ENCODE measurements at places on chromosomes 6 and 20.

DNA sequence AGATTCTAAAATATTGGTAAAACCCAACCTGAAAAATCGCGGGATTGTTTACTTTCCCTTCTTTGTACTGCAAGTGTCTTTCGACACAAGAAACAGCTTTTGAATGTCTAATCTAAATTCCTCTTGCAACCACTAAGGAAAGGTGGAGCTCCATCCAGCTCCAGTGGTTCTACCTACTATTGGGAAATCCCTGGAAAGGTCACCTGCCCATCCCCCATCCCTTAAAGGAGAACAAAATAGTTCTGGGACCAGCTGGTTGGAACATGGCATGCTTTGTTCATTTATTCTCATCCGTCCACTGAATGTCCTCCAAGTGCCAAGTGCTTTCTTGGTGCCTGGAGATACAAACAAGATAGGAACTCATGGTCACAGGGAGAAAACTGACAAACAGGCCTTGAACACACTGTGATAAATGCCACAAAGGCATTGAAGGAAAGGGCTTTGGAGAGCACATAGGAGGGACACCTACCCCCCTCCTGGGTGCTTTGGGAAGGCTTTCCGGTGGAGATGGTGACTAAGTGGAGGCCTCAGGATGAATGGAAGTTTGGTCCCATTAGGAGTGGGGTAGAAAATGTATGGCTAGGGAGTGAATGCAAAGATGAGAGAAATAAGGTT, 2.3 kb upstream of the CITED2 start:
- DNase-seq = no peak

GRCh38 chr6:83183082-83183828, 9.8 kb downstream of the PGM3 start:
- no peak for DNase-seq

- no peak for DNase-seq
Observed at GRCh38 chr20:48923149-48923718, 1.7 kb downstream of the ARFGEF2 start.

- DNase-seq = no peak
Observed at GRCh38 chr20:23396950-23397627, 24.2 kb downstream of the NAPB start.

DNA sequence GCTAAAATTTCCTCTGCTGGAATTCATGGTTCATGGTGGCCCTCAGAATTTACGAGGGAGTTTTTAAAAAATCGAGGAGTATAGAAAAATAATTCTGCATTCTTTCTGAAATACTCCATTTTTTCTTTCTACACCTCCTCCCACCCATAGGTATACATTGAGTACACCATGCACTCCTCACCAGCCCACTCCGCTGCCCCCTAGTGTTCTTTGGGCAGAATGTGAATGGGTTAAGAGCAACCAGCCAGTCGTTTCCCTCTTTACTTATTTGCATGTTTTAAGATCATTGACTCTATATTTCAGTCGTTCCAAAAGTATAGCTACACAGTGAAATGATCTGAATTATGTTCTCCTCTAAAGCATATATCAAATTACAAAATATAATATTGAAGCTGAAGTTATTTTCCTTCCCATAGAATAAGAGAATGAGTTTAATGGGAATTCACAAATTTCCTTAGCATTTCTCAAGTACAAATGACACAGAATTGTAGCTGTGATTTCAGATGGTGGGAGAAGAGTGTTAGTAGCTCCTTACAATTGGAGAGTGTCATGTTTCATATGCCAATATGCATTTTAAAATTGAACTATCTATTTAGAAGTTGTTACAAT, 977.7 kb upstream of the SLC35B3 start:
- no peak for DNase-seq

DNA sequence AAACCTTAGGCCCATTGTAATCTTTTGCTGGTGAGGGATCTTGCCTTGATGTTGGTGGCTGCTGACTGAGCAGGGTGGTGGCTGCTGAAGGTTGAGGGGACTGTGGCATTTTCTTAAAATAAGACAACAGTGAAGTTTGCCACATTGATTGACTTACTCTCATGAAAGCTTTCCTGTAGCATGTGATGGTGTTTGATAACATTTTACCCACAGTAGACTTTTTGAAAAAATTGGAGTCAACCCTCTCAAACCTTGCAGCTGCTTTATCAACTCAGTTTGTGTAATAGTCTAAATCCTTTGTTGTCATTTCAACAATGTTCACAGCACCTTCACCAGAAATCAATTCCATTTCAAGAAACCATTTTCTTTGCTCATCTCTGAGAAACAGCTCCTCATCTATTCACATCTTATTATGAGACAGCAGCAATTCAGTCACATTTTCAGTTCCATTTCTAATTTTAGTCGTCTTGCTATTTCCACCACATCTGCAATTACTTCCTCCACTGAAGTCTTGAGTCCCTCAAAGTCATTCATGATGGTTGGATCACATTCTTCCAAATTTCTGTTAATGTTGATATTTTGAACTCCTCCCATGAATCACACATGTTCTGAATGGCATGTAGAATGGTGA, 37.2 kb downstream of the CST9L start:
- no peak for DNase-seq

GRCh38 chr6:81857812-81858211, 105.3 kb upstream of the TENT5A start:
- no peak for DNase-seq

DNA sequence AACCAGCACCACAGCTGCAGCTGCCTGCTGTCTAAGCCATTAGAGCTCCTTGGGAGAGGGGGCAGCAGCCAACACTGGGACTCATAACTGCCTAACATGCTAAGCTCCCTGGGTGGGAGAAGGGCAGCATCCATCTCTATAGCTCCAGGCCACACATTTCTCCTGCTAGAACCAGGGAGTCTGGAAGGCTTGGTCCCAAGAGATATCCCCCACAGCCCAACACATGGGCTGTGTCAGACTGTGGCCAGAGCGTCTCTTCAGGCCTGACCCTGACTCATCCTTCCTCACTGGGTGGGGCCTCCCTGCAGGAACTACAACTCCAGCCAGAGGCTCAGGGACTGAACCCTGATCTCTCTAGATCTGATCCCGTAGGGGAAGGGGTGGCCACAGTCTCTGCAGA, 411.1 kb downstream of the HDGFL1 start:
- DNase-seq = no peak

GRCh38 chr6:121321282-121321681, 13.0 kb downstream of the TBC1D32 start:
- DNase-seq = no peak

DNA sequence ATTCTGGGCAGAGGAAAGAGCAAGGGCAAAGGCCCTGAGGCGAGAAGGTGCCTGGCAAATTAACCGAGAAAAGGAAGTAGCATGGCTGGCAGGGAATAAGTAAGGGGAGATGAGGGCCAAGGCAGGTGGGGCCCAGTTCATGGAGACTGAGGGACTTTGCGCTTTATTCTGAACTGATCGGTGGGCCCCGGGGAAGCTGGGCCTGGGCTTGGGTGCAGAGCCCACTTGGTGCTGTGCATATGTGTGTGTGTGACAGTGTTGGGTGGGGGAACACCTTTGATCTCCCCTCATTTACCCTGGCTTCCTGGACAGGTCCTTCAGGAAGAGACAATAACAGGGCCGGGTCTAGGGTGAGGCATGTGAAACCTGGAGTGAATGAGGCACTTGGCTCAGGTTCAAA, 2.9 kb upstream of the MDFI start:
- no peak for DNase-seq

GRCh38 chr6:3808759-3809514, 40.2 kb upstream of the FAM50B start:
- no peak for DNase-seq

DNA sequence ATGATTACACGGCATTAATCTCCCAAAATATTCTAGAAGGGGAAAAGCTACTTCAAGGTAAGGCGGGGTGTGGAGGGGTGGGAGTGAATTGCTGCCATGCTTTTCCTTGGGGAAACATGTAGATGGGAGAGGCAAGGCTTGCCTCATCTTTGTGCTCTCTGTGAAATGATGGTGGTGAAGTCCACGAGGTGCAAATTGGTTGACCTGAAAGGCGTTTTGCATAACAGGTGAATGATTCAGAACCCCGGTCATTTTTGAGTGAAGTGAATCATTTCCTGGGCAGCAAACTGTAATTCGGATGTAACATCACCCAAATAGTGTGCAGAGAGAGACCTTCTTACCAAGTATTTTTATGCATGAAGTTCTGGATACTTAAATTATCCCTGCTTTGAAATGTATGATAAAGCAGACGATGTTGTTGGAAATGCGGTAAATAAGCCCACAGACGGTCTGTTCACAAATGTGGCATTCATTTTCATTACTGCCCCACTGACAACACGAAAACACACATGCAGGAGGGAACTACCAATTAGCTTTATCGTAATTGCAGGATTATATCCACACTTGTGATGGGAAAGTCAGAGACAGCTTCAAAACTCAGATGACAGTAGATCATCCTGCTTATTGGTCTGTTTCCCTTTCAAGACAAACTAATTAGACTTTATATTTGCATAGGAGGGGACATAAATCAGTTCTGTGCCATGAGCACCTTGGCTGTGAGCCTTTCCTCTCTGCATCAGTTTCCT, 3.0 kb downstream of the CDH4 start:
- no peak for DNase-seq

- DNase-seq = no peak
Observed at GRCh38 chr6:46291275-46291633, 120.5 kb upstream of the ENPP5 start.

DNA sequence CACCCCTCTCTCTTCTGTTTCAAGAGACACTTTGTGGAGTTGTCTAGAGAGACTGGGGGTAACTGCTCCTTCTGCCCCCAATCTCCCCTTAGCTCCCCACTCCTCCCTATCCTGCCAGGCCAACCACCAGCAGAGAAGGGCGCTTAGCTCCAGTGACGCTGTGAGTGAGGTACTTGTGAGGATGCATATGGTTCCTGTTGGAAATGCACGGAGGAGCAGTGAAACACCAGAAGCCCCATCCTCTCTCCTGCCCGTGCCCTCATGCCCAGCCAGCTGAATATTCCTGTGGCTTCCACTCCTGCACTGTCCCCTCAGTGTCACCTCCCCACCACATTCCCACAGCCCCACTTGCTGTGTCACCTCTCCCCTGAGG, 11.9 kb downstream of the NT5E start:
- DNase-seq = no peak

DNA sequence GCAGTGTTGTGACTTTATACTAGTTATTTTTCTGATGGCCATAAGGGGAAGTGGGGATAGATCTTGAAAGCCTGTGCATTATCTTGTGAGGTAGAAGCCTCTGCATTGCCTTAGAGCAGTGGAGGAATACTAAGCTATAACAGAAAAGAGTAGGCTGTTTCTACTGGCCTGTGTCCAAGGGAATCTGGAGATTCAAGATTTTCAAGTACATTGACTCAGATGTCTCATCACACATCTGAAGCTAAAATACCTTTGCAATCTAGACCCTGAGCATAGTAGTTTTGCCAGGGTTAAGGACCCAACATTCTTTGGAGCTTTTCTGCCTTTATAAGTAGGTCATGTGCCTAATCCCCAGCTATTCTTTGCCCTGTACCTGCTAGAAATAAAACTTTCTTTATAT, 272.3 kb downstream of the TENT5A start:
- DNase-seq = no peak

DNA sequence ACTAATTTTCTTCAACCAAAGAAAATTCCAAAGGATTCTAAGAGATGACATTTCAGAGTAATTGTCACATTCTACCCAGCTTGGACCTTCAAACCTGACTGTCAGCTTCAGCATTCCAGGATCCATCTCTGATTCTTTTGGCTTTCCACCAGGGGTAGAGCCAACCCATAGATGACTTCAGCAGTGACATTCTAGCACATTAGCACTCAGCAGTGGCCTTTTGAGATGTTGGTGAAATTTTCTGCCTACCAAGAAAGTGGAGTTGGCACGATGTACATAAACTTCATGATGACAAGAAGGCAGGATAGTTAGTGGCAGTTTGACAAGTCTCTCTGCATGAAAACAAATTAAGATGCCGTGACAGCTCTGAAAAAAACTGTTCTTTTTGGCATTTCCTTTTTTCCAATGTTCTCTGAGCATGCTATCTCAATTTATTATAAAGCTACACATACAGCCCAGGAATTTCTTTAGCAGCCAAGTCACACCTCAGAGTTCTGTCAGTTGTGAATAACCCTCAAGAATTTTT, 466.5 kb upstream of the RNF217 start:
- DNase-seq = no peak

- no peak for DNase-seq
Observed at GRCh38 chr6:161212902-161213301, 61.0 kb downstream of the AGPAT4 start.

GRCh38 chr6:15755526-15755925, 92.7 kb upstream of the DTNBP1 start:
- no peak for DNase-seq

- no peak for DNase-seq
Observed at GRCh38 chr20:31705598-31706597, 16.8 kb downstream of the BCL2L1 start.

GRCh38 chr20:40769677-40770285, 80.7 kb upstream of the MAFB start:
- DNase-seq = peak; percentile 26

GRCh38 chr6:35146453-35146852, 5.3 kb upstream of the TCP11 start:
- no peak for DNase-seq

All from activated CD8-positive, alpha-beta memory T cell treated with anti-CD3 and anti-CD28 coated beads for 24 hours (primary cell).